Lower leg skin (tissue), 4 donors: ENCODE measurements at places on chromosomes 4 and X. TPM values are rescaled to one million over a fixed set of nuclear protein-coding genes. Genes with fewer than 3 reads are reported as not detected.

The CCKAR gene
- not detected for total RNA-seq

The ETDA gene
- not detected for total RNA-seq

The LRRC66 gene
- total RNA-seq, result not detected

The FANCB gene
- total RNA-seq, result 0.49 TPM

The SPANXN3 gene
- not detected for total RNA-seq

The CXCR3 gene
- total RNA-seq, result not detected

The SPANXD gene
- not detected for total RNA-seq

The CT45A3 gene
- not detected for total RNA-seq

The ANK2 gene
- 16.4 TPM for total RNA-seq

The CCDC120 gene
- total RNA-seq, result 33.7 TPM

The CSAG2 gene
- not detected for total RNA-seq

The CSAG3 gene
- total RNA-seq, result not detected

The HSD17B13 gene
- 0.55 TPM for total RNA-seq

The GPR50 gene
- total RNA-seq, result 0.23 TPM

The UGT2B10 gene
- not detected for total RNA-seq

The C4orf50 gene
- not detected for total RNA-seq

The NUP62CL gene
- total RNA-seq, result 1.3 TPM

The USP26 gene
- total RNA-seq, result not detected

The IL2 gene
- total RNA-seq, result not detected

The IL13RA2 gene
- not detected for total RNA-seq

The PRDM5 gene
- 4.5 TPM for total RNA-seq

The POLN gene
- total RNA-seq, result 1.0 TPM

The CXCL11 gene
- not detected for total RNA-seq

The BEND4 gene
- total RNA-seq, result not detected

The HS3ST1 gene
- total RNA-seq, result 0.36 TPM

The HGFAC gene
- not detected for total RNA-seq

The FBXW7 gene
- total RNA-seq, result 101 TPM

The CRMP1 gene
- total RNA-seq, result not detected

The ENPEP gene
- total RNA-seq, result 3.1 TPM

The TLR10 gene
- total RNA-seq, result 1.4 TPM

The CENPE gene
- total RNA-seq, result 1.7 TPM

The MAGEA11 gene
- total RNA-seq, result not detected

The GUCY1B1 gene
- total RNA-seq, result 1.1 TPM

The EMCN gene
- 11.1 TPM for total RNA-seq

The SMC1A gene
- total RNA-seq, result 25.6 TPM

The EFHC2 gene
- total RNA-seq, result 3.4 TPM

The SUPT20HL2 gene
- not detected for total RNA-seq

The PAGE1 gene
- not detected for total RNA-seq

The IL15 gene
- 1.6 TPM for total RNA-seq

The POLR2B gene
- total RNA-seq, result 47.5 TPM

The TIGD4 gene
- total RNA-seq, result 0.36 TPM

The NAP1L2 gene
- total RNA-seq, result 4.6 TPM

The SSX4 gene
- not detected for total RNA-seq
